ENCODE measurements at places on chromosomes 1 and 21. TPM values are rescaled to one million over a fixed set of nuclear protein-coding genes. Genes with fewer than 3 reads are reported as not detected.

DNA sequence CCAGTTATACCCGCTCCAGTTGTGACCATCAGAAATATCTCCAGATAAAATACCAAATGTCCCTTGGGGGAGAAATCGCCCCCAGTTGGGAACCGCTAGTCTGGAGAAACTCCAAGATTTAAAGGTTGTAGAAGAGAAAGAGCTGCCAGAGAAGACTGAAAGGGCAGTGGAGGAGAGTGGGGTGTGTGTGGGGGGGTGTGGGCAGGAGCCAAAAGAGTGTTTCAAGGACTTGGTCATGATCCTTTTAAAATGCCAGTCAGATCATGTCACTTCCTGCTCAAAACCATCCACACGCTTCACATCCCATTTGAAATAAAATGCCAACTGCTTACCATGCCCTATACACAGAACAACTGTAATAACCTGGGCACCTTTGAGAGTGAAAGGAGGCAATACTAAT lies 3.4 kb upstream of the HEYL start:
- DNase-seq: no peak

DNA sequence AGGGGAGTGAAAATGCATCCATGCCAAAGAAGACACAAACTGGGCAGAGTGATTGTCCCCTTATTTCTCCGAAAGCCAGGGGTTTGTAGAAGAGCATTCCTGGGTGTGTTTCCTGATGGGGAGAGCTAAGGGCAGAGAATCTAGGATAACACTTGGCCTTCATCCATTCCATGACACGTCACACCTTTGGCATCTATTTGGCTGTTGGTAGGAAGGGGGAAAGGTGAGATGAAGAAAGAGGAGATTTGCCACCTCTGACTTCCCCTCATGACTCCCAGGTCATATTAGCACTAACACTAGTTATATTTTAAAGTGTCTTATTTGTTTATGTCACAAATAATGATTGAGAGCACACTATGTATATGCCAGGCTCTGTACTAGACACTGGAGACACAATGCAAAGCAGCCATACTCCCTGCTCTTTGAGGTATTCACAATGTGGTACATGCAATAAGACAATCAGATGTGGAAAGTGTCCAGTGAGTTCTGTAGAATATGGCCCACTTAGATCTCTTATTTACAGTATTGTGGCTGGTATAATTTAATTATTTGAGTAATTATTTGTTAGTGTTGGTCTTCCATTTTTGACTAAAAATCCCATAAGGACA lies 54.5 kb upstream of the GADD45A start:
- no peak for DNase-seq

- DNase-seq: no peak
These were observed 44.9 kb downstream of the SYT6 start for GRCh38 chr1:114108751-114109255.

GRCh38 chr21:34698270-34699015 lies 29.6 kb downstream of the CLIC6 start:
- no peak for DNase-seq

The ADAMTS5 gene
- total RNA-seq: 19.0 TPM

GRCh38 chr21:44735821-44736220 lies 24.4 kb upstream of the TSPEAR start:
- DNase-seq: no peak

- no peak for DNase-seq
These were observed 153.9 kb upstream of the GREM2 start for GRCh38 chr1:240765732-240766363.

The EXO1 gene
- total RNA-seq: 1.1 TPM

DNA sequence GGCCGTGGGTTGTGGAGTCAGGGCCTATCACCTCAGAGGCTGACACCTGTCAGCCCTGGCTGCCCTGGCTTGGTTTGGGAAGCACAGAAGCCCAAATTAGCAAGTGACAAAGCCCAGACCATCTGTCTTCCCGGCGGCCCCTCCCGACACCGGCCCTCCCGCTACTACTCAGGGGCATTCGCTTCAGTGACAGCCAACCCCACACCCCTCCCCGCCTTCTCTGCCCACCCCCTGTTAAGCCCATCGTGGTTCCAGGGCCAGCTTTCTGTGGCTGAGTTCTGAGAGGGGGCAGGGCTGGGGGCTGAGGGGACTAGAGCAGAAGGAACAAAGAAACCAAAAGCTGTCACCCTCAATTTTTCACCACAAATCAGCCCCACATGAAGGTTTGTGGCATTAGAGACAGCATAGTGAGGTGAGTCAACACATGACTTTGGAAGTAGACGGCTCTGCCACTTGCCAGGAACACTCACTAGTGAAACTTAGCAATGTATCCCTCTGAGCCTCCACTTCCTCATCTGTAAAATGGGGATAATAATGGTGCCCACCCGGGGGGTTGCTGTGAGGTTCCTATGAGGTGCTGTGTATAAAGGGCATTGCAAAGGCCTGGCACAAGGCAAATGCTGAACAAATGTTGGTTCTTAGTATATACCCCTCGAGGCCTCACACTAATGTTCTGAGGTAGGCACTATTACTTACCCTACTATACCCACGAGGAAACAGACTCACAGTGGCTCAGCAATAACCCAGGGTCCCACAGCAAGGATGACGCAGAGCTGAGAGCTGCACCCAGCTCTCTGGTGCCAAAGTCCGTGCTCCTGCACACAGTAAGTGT lies 5.2 kb upstream of the TNNI1 start:
- DNase-seq: no peak

The MATN1 gene
- total RNA-seq: not detected

DNA sequence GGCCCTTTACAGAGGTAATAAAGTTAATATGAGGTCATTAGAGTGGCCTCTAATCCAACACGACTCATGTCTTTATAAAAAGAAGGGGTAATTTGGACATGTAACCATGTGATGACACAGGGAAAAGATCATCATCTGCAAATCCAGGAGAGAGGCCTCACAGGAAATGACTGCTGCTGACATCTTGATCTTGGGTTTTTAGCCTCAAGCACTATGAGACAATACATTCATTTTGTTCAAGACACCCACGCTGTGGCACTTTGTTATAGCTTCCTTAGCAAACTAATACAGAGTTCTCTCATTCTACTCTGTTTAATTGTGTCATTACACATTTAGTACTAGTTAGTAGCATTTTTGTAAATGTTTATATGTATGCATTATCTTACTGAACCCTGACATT lies 64.0 kb upstream of the RUNX1 start:
- DNase-seq: no peak

DNA sequence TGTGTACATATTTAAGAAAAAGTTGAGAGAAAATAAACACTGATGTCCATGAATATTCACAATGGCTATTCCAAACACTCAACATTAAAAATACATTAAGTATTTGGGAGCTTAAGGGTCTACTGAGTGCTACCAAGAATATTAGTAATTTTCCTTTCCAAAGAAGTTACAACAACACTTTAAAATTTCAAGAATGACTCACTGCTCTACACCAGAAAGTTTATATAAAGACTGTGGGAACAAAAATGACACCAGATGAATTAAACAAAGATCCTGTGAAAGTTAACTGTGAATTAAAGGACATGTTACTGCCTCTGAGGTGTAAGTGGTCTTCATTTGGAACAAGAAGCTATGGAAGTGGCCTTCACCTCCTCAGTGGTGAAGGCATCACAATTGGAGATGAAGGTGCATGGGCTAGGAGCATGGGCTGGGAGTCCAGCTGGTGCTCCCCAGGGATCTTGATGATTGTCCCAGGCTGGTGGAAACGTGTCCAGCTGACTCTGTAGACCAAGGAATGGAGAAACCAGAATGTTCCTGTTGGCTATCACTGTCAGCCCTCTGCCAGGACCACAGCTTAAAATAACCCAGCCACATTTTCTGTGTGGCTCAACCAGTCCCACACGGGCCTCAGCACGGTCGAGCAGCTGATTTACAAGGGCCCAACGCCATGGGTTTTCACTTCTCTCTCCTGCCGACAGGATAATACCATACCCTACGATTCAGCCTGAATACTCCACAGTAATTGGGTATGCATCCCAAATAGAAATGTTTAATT lies 28.8 kb downstream of the TAF5L start:
- DNase-seq: no peak

The PLA2G2C gene
- total RNA-seq: not detected

- DNase-seq: no peak
These were observed 12.8 kb upstream of the TMEM200B start for GRCh38 chr1:29136391-29136915.

The ATP1B1 gene
- 356 TPM for total RNA-seq

DNA sequence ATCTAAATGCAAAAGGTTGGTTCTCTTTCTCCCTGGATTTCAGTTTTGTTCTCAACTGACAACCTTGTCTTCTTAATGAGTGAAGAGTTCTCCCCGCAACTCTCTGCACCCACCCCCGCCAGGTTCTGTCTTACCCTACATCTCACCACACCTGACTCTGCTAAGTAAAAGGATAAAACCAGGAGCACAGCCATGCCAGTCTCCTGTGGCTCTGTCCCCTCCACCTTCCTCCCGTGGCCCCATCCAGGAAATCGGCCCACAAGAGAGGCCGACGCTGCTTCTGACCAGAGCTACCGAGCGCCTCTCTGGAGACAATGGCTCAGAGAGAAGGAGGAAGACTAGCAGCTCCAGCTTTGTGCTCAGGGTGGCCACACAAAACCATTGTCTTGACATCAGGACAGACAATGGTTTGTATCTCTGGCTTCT lies 72.2 kb downstream of the PLEKHA6 start:
- no peak for DNase-seq

The IGSF9 gene
- total RNA-seq: 169 TPM

GRCh38 chr1:237062976-237063375 lies 21.0 kb downstream of the RYR2 start:
- no peak for DNase-seq

The ZNF648 gene
- not detected for total RNA-seq

DNA sequence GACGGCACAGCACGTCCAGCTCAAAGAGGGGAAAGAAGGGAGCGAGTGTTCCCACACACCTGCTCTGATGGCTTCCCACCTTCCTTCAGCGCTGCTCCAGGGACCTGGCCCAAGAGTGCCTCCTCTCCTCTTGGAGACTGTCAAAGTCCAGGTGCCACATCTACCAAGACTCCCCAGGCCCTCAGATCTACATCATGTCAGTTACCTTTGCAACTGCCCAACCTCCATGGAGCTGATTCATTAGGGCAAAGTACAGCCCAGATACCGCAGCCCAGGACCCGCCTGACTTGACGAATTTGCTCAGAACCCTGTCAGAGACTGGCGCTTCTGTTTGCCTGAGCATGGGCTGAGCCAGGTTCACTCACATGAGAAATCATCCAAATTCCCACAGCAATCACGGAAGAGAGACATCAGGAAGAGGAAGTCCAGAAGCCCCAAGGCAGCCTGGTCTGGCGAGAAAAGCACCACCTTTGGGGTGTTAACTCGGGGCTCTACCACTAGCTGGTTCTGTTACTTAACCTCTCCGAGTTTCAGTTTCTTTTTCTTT lies at the start of gene SEC16B:
Gene SEC16B, minus strand, starts transcription at position 234 of the 547 bp plus-strand sequence. CDS start 2,077 bp downstream, outside the sequence.
- DNase-seq: peak; percentile 82

GRCh38 chr1:93700532-93701469 lies 19.2 kb upstream of the BCAR3 start:
- DNase-seq: no peak

DNA sequence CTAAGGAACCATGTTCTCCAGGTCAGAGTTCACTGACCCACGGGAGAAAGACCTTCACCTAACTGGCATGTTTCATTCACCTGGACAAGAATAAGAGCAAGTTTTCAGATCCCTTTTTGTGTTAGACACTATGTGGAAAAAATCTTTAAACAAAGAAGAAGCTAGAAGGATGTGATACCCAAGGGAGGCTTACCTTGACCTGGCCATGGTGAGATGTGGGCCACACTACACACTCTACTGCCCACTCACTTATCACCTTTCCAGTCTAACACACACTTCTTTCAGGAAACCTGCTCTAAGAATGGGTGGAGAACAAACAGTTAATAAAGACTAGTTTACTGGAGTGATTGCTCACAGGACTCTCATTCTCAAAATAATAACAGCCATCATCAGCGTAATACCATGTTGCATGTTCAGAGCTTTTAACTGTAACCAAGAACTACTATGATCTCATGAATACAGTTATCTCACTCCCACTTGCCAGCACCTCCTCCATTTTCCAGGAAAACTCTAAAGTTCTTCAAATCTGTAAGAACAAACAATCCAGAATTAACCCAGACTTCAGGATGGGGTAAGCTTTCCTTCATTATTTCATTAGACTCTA lies 1.4 kb downstream of the RGS8 start:
- DNase-seq: no peak

DNA sequence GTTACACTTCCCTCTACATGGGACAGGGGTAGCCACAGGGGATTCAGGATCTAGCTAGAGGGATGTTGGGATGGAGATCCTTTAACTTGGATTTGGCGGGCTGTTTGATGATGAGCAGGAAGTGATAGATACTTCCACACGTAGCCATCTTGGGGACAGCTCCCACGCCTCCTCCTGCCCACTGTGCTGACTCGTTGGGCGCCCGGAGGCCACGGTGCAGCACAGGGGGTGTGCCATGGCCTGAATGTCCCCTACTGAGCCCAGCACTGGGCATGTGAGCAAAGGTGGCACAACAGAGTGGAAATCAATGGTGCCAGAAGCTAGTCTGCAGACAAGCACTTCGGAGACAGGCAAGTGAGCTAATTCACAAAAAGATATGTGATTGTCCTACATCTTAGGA lies 31.6 kb upstream of the CCSAP start:
- no peak for DNase-seq

DNA sequence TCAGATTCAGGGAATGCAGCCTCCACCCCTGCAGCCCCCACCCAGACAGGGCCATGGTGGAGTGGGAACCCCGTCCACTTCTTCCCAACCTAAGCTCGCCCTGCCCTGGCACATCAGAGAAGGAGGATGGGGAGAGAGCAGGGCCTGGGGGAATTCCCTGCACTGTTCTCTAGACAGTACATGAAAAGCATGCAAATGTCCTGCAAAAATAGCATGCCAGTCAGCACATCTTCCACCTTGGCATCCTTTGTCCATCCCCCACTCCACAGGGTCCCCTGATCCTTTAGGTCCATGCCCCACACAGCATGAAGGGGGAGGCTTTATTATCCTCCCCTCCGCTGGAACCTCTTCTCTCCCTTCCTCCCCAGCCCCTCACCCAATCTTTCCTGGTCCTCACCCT lies 35.0 kb upstream of the RD3 start:
- DNase-seq: no peak

The SH2D1B gene
- 1.9 TPM for total RNA-seq

The PCBP3 gene
- total RNA-seq: 1.1 TPM

The PSMA5 gene
- 52.0 TPM for total RNA-seq

The SYT14 gene
- total RNA-seq: not detected

DNA sequence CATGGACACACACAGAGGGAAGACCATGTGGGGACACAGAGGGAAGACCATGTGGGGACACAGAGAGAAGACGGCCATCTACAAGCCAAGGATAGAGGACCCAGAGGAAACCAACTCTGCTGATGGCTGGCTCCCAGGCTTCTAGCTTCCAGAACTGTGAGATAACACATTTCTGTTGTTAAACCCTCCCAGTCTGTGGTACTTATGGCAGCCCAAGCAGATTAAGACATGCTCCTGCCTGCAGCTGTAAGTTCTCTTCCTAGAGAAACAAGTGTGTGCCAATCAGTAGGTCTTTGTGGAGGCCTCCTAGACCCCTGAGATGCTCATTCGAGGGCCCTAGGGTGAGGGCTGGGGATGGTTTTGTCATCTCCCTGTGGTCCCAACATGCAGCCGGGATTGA lies 2.7 kb downstream of the AGT start:
- no peak for DNase-seq

The PLEKHG5 gene
- total RNA-seq: 55.0 TPM

The RNU1-3 gene
- under 0.01 TPM for total RNA-seq

The CLDN17 gene
- total RNA-seq: not detected

- peak; percentile 25 for DNase-seq
These were observed 8.7 kb upstream of the C2CD2 start for GRCh38 chr21:41962425-41962966.

All from Peyer's patch (tissue), 4 donors.